NCI-H1930 (cell line): ENCODE measurements at places on chromosomes 12 and 14.
A peak's percentile ranks its signal among the peaks of the same experiment; 100 is the strongest.

- DNase-seq, result no peak
Measured at GRCh38 chr14:91883753-91884152, 16.4 kb upstream of the TC2N start.

GRCh38 chr14:64549791-64550620 lies at the start of gene PPP1R36:
Gene PPP1R36, plus strand, starts transcription at chr14:64549961. Its CDS starts 37 bp downstream, at chr14:64549998.
- peak; percentile 66 for DNase-seq

- no peak for DNase-seq
Measured at GRCh38 chr14:29724991-29725390, 202.7 kb downstream of the PRKD1 start.

DNA sequence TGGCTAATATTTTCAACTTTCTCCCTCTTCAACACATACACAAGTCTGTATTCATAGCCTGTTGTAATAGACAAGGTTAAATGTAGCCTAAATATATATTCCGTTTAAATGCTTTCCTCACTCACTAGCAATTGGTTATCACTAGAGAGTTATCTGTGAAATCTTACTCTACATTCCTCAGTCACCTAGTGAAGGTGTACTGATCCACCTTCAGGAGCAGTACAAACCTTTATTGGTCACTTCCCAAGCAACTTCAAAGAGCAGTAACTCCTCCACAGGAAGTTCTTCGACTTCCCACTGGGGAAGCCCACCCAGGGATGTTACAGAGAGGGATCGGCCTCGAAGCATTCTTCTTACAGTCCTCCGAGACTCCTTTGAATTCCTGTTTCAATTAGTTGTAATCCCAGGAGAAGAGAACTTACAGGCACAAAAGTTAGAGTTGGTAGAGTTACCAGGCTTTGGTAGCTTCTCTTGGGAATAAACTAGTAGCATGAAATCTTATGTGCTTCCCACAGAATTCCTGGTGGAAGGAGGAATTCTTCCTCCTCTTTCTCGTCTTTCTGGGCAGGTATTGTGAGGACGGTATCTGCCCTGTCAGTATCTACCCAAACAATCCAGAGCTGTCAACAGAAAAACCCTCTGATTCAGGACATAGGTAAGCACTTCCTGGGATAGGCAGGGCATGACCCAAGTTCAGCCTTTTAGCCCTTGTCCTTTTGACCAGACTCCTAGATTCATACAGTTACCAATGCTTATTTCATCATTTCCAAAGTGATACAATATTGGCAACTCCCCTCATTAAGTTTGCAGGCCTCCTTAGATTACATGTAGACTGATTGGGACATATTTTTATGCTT lies at the start of gene GYS2:
GYS2 (minus strand) TSS at position 603 of the 857 bp plus-strand sequence; CDS start at position 348, 255 bp downstream.
- no peak for DNase-seq
